ENCODE measurements at places on chromosomes 13 and 19.

DNA sequence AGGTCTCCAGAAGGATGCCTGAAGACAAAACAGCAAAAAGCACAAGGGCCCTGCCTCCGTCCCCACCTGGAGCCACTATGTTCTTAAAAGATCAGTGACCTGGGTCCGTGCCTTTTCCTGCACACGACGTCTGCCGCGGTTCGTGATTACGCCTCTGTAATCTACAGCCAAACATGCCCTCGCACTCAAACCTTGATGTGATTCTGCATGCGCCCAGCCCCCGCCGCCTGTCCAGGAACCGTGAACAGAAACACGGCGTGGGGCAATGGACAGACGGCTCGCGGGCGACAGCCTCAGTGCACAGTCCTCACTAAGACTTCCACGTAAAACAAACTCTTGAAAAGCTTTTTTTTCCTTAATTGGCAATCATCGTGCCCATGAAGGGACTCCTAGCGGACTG is 15.5 kb downstream of the C13orf46 start:
- no peak for DNase-seq

GRCh38 chr19:32555786-32556185 is 25.2 kb upstream of the PDCD5 start:
- no peak for DNase-seq

DNA sequence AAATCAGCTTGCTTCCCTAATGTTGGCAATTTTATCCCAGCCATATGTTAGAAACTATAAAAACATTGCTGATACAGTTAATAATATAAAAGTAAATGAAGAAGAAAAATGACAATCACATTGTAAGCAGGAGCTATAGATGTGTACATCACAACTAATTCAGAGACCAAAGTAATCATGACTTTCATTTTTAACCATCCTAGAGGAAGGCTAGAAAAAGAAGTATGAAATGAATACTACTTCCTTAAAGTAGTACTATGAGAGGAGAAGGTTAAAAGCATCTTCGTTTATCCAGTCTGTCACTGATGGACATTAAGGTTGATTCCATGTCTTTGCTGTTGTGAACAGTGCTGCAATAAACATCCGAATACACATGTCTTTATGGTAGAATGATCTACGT is 135.5 kb downstream of the IRS2 start:
- DNase-seq, result no peak

DNA sequence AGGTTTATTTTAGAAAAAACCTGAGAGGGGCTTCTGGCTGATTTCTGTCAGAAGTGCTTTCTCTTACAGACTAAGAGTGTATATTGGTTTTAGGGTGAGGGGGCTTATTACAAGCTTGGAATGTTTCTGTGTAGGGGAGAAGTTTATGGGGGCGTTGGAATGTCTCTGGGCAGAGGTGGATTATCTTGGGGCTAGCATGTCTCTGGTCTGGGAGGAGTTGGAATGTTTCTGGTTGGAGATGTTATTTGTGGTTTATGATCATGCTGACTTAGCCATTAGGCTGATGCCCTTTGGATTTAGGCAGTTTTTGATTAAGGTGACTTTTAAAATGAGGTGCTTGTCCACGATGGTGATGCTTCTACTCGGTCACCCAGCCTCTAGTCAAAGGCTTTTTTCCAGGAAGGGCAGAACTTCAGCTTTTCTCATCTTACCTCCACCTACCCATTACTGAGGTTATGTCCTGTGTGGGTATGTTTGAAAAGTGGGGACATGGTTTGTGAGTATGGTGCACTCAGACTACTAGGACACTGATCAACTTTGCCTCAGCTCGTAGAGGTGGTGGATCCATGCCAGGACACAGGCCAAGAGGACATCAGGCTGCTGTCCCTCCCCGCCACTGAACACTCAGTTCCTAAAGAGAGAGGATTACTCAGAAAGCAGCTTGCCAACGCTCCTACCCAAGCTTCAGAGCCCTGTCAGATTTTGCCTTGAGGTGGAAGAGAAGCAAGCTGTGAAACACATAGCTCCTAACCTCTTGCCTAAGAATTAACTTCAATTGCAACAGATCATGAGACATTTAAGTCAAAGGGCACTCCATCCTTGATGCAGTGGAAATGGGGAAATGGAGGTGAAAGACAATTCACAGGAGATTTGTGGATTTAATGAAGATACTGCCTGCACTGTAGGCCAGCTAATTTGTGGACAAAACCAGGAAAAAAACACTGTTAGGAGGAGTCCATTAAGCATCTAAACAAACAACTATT is 63.6 kb downstream of the ZNF44 start:
- no peak for DNase-seq

- no peak for DNase-seq
These were observed 538 bp downstream of the ZNF428 start for GRCh38 chr19:43618921-43619261.

DNA sequence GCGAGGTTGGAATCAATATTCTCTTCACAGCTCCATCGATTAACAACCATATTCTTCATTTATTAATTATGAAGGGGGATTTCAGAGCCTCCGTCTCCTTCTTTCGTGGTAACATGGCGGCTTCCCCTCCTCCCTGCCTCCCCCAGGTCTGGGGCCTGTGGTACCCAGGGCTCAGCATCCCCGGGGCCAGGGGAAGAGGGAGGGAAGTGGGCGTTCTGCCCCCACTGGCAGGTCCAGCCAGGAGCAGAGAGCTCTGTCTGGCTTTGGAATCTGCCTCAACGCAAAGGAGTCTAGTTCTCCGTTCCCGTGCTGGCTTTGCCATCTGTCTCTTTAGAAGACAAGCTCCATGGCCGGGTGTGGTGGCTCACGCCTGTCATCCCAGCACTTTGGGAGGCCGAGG is 37.8 kb upstream of the ONECUT3 start:
- DNase-seq, result no peak

DNA sequence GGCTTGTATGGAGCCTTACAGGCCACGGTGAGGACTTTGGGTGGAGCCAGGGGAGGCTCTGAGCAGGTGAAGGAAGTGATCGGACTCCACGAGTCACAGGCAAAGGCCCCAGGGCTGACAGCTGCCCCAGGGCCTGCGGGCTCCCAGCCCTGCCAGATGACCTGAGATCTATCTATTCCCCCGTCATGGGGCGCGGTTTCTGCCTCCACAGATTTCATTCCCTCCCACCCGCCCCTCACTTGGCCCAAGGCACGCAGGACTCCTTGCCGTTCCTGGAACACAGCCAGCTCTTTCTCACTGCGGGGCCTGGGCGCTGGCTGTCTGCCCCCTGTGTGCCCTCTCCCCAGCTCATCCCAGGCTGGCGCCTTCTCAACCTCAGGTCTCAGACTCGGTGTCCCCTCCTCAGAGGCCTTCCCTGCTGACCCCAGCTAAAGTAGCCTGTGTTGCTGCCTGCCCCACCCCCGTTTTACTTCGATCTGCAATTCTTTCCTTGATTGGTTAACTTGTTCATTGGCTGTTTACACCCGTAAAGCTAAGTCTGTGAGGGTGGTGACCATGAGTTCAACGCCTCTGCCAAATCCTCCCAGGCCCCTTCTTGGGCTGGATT is 13.9 kb upstream of the PAK4 start:
- DNase-seq, result no peak

DNA sequence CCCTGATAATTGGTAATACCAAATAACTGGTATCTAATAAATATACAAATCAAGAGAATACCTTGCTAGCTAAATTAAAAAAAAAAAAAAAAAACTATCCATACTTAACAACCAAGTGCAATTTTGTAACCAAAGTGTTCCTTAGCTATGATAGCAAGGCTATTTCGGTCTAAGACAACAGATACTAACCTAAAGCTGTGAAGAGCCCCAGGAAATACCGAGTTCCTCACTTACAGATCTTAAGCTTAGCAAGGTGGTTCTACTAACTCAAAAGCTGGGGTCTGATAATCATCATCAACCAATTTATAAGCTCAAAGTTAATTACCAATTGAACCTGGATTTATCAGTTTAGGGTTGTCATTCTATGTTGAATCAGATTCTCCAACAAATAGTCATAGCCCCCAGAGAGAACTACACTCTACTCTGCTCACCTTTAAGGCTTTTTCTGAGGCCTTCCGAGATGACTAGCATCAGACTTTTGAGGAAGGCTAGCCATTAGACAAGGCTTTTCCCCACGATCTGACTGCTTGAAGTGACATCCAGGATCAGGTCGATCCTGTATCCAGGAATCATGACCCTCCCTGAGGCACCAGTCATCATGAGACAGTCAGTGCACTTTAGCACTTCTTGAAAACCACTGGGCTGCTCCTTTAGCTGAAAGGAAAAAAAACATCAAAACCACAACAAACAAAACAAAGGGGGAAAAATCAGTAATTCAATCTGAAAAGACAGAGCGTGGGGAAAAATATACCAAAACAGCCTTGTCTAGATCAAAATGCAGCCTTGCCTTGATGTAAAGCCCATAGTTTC is 31.9 kb downstream of the INTS6 start:
- DNase-seq, result no peak

DNA sequence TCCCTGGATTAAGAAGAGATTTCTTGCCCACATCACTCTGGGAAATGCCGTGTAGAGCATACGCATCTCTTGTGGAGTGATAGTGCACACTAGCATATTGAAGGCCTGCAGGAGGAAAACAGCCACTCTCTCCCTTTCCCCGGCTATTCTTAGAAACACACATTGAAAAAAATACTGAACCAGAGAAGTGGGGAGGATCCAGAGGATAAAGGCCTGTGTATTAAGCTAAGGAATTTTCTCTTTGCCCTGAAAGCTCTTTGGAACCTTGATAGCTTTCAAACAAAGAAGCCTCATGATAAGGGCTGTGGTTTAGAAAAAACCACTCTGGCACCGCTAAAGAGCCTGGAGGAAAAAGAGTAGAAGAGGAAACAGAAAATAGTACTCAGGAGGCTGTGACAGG is 386.1 kb upstream of the NBEA start:
- DNase-seq, result no peak

- no peak for DNase-seq
These were observed 1.0 kb upstream of the ZBTB32 start for GRCh38 chr19:35703343-35703742.

DNA sequence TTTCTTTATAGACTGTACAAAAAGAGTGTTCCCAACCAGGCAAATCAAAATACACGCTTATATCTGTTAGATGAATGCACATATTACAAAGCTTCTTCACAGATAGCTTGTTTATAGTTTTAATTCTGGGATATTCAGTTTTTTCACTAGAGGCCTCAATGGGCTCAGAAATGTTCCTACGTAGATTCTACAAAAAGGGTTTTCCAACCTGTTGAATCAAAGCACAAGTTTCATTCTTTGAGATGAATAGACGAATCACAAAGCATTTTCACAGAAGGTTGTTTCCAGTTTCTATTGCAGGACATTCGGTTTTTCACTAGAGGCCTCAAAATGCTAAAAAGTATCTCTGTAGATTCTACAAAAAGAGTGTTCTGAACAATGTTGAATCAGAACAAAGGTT is 1490.3 kb downstream of the UQCRFS1 start:
- no peak for DNase-seq

DNA sequence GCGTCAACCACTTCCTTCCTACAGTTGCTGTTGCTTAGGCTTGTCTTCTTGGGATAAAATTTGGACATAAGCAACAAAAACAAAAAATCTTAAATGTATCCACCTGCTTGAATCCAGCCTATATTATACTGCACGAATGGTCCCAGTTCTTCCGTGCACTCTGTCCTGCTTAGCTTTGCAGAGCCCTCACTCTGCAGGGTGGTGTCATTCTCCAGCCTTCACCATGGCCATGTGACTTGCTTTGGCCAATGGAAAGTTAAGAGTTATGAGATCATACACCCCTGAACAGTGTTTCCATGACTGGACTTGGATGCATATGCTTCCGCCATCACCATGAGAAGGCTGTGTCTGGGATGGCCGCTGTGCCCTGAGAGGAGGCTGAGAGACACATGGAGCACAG is 27.4 kb upstream of the SACS start:
- no peak for DNase-seq

GRCh38 chr19:36060430-36060829 is 5.7 kb downstream of the WDR62 start:
- no peak for DNase-seq

- no peak for DNase-seq
These were observed 105.7 kb upstream of the RAP2A start for GRCh38 chr13:97328222-97328790.

DNA sequence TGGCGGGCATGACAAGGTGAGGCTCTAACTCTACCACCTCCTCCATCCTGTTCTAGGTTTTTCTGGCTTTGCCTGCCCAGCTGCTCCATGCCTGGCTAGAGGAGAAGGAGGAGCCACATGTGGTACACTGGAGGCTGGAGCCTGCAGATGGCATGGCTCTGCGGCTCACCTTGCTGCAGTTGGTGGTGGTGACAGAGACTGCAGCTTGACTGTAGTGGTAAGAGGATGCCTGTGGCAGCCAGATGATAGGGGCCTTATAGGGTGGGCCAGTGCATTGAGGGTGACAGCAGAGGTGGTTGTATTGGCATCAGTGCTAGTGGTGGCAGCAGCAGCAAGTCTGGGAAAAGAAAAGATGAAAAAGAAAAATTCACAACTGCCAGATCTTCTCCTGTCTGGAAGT is 146.2 kb downstream of the TNFRSF19 start:
- no peak for DNase-seq

DNA sequence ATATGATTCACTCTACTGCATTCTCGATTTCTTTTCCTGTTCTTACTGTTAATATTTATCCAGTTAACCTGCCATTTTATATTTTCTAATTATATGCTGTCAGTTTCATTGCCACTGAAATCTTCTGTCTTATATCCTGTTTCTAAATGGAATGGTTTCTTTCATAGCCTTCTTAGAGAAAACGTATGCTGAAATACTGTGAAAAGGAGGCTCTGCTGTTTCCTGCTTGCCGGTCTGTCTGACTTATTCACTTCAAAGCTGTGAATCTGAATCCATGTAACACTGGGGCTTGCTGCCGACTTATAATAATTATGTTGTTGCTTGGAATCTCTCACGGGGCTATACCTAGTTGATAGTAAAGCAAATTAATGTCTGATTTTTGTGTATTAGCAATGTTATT is 80.0 kb downstream of the GPR12 start:
- DNase-seq, result no peak

GRCh38 chr19:13926010-13926409 is 12.2 kb downstream of the PODNL1 start:
- DNase-seq, result no peak

DNA sequence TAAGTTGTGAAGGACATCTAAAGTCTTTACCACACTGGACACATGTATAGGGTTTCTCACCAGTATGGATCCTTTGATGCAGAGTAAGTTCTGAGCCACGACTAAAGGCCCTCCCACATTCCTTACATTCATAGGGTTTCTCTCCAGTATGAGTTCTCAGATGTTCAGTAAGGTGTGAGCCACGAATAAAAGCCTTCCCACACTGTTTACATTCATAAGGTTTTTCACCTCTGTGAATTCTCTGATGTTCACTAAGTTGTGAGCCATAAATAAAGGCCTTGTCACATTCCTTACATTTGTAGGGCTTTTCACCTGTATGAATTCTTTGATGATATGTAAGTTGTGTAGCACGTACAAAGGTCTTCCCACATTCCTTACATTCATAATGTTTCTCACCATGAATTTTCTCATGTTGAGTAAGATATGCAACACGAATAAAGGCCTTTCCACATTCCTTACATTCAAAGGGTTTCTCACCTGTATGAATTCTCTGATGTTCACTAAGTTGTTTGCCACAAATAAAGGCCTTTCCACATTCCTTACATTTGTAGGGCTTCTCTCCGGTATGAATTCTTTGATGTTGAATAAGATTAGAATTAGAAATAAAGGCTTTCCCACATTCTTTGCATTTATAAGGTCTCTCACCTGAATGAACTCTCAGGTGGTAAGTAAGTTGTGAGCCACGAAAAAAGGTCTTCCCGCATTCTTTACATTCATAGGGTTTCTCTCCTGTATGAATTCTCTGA is 29.8 kb downstream of the ZNF571 start:
- DNase-seq, result no peak
